ENCODE measurements at places on chromosomes 12 and 14.

GRCh38 chr12:49545815-49546214 lies 7.0 kb downstream of the KCNH3 start:
- DNase-seq, result no peak

DNA sequence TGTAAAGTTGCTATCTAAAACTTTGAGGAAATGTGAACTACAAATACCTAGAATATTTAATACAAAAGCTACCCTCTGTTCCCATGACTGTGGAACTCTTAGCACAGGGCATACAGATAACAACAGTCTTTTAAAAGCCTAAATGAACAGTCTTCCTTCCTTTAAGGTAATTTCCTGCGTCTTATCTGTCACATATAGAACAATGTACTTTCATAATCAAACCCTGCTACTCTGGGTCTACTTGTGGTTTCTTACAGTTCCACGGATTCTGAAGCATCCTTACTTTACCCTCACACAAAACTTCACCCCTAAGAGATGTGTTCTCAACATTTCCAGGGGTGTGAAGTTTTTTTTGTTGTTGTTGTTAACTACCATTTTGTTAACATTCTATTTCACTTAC lies 5.1 kb downstream of the PKP2 start:
- no peak for DNase-seq

DNA sequence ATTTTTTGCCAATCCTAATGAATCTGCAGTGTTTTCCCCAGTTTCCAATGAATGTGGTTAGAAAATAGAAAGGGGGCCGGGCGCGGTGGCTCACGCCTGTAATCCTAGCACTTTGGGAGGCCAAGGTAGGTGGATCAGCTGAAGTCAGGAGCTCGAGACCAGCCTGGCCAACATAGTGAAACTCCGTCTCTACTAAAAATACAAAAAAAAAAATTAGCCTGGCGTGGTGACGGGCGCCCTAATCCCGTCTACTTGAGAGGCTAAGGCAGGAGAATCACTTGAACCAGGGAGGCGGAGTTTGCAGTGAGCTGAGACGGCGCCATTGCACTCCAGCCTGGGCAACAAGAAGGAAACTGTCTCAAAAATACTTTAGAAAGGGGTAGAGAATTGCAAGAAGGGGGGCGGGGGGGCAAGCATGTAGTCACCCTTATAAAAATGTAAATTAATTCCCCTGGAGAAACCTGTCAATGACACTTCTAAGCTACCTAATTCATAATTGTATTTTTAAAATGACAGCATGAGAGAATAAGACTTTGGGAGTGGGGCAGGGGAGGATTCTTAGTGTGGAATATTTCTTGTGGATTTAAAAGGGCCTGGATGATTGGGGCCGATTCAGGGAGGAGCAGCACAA lies 1.7 kb downstream of the KLHDC2 start:
- DNase-seq, result no peak

- no peak for DNase-seq
Measured at GRCh38 chr12:124582108-124582424, 14.7 kb upstream of the NCOR2 start.

DNA sequence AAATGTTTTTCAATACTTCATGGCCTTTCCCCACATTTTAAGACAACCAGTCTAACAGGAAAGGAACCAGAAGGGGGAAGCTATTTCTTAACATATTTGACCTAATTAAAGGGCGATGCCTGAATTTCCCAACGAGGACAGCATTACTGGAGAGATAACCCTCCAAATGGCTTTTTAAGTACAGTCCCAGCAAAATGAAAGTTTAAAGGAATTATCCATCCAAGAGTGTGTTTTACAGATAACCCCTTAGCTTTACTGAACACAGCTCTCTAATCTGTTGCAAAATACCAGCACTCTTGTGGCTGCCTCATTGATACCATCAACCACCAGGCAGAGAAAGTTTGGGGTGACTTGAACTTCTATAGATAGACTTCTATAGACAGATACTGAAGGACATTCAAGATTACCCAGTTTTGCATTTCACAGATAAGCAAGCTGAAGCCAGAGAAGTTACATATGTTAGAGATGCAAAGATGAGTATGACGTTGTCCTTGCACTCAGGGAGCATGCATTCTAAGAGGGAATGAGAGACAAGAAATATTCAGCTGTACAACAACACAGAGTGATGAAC lies 41.3 kb upstream of the DUSP6 start:
- no peak for DNase-seq

- no peak for DNase-seq
Measured at GRCh38 chr12:43722621-43723020, 36.0 kb downstream of the PUS7L start.

- no peak for DNase-seq
Measured at GRCh38 chr14:101220921-101221510, 317.5 kb upstream of the RTL1 start.

DNA sequence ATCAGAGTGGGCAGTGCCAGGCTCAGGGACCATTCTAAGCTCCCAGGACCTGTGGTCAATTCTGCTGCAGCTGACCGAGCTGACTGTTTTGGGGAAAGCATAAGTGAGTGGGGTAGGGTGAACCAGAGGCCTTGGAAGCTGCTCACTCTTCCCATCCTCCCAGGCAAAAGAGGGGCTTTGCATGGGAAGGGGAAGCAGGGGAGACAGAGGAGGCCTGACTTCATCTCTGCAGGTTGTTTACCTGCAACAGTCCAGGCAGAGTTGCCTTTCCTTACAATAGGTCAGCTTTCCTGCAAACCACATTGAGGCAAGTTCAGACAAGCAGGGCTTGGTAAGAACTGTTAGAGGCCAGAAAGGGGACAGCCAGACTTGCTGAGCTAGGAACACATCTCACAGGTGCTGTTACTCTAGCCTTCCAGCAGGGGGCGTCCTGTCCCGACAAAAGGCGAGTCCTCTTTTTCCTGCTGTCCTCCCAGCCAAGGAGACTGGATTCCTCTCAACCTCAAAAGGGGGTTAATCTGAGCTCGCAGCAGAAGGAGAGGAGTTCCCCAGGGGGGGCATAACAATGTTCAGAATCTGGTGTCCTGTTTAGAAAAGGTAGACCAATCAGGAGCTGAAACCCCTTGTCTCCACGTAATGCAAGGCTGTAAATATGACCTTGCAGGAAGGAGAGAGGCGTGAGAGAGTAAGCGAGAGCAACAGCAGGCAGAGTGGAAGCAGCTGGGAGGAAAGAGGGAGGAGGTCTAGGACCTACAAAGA lies 4.3 kb upstream of the DHRS2 start:
- peak; percentile 84 for DNase-seq

- no peak for DNase-seq
Measured at GRCh38 chr12:1034751-1035457, 43.9 kb downstream of the ERC1 start.

GRCh38 chr12:19846574-19846973 lies 407.3 kb downstream of the AEBP2 start:
- DNase-seq, result no peak

DNA sequence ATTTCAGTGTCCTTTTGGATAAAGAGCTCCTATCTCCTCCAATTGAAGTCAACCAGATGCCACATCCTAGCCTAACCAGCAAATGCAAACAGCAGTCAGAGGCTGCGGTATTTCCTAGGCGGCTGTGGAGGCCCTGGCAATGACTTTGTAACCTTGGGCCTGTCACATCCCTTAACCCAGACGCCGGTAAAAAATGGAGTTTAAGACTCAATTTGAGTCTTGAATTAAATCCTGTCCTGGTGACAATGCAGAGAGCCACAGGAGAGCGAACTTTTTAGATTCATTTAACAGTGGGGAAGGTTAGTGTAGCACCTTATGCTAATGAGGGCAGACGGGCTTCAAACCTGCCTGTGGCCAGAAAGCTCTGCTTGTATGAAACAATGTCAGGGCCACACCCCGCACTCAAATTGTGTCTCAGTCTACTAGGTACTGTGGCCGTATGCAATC lies 1.3 kb downstream of the C12orf75 start:
- no peak for DNase-seq

GRCh38 chr12:524167-524951 lies 64.6 kb downstream of the B4GALNT3 start:
- DNase-seq, result no peak

- DNase-seq, result no peak
Measured at GRCh38 chr12:2691006-2691344, 103.8 kb upstream of the FKBP4 start.

DNA sequence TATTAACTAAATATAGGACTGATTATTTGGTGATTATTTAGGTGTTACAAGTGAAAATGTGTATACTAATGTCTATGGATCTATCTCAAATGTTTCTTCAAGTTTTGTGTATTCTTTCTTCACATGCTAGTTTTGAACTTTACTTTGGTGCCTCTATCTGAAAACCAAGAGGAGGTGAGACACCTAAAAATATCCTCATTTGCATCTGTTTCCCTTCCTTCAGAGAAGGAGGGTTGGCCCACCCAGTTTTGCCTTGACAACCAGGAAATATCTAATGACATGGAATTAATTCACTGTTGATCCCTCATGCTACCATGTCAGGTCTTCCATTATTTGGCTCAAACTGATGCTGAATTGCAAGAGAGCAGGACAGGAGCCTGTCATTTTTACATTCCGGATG lies 500.4 kb downstream of the NELL2 start:
- DNase-seq, result no peak

GRCh38 chr12:19641235-19642080 lies 202.2 kb downstream of the AEBP2 start:
- DNase-seq, result no peak

DNA sequence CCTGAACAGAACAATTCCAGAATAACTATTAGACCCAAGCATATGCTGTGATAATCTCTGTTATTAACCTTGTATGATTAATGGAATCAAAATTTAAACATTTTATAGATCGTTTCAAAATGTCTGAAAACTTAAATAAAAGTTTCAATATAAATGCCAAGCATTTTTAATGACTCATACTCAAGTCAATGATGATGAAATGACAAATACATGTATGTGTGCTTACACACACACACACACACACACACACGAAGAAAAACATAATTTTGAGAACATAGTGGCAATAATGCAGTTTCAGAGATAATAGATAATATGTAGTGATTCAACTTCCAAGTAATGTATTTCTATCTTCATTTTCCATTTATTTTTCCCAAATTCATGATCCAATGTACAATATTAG lies 384.9 kb upstream of the FOXG1 start:
- DNase-seq, result no peak

- peak; percentile 75 for DNase-seq
Measured at GRCh38 chr14:105473677-105474482, 741 bp upstream of the CRIP2 start.

GRCh38 chr12:13843841-13844240 lies 137.6 kb downstream of the GRIN2B start:
- DNase-seq, result no peak

DNA sequence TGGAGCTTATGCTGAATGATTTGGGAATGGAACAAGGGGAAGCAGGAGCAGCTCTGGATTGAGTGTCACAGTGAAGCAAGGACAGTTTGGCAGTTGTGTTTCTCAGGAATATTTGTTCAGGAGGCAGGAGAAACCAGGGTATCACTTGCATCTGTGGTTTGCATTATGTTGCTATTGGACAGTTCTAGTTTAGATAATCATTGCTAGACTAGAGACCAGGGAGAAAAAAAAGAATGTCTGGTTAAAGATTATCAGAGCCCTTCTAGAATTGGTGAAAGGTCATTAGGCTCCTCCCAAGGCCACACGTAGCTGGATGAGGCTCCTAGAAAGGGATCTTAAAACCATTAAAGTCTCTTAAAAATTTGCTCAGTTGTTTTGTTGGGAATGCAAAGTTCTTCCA lies 17.0 kb upstream of the SRSF5 start:
- no peak for DNase-seq

Measured in spinal cord (tissue), 10 donors.